NCI-H2171 treated with DMSO at 0.1 percent for 48 hours (cell line): ENCODE measurements at places on chromosomes 3 and 15.

GRCh38 chr3:190169877-190170276, 49.2 kb upstream of the P3H2 start:
- DNase-seq: no peak

- DNase-seq: no peak
These were observed 131.9 kb downstream of the EDEM1 start for GRCh38 chr3:5319454-5319853.

DNA sequence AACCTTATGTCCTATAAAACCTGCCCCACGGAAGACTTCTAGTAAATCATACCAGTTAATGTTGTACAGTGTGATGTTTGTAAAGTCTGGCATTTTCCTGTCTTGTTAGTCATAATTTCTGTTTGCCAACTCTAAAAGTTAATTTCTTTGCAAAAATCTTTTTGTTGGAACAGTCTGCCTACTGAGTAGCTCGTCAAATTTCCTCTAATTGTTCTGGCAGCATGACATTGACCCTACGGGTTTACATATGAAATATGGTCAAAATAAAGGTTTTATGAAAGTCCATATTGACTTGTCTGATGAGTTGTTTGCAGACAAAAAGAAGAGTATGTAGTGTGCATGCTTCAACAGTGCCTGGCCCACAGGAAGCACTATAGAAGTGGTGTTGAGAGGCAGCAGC, 79.8 kb upstream of the SOX2 start:
- DNase-seq: no peak

DNA sequence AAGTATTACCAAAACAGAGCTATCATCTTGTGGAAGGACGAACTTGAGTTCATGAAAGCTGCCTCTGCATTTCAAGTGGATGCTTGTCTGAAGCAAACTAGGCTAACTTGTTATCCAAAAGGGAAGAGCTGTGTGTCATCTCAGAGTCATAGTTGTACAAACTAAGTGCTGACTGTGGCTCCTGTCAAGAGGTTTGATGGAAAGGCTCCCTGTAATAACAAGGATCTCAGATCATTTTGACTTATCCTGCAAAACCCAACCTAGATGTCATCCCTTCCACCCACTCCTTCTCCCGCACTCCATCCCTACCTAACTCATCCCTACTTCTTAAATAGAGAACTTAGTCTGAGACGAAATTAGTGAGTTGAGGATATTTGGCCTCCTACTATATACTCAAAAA, 110.8 kb downstream of the NR2E3 start:
- no peak for DNase-seq

- DNase-seq: no peak
These were observed 192.3 kb downstream of the RPLP1 start for GRCh38 chr15:69644876-69645275.

DNA sequence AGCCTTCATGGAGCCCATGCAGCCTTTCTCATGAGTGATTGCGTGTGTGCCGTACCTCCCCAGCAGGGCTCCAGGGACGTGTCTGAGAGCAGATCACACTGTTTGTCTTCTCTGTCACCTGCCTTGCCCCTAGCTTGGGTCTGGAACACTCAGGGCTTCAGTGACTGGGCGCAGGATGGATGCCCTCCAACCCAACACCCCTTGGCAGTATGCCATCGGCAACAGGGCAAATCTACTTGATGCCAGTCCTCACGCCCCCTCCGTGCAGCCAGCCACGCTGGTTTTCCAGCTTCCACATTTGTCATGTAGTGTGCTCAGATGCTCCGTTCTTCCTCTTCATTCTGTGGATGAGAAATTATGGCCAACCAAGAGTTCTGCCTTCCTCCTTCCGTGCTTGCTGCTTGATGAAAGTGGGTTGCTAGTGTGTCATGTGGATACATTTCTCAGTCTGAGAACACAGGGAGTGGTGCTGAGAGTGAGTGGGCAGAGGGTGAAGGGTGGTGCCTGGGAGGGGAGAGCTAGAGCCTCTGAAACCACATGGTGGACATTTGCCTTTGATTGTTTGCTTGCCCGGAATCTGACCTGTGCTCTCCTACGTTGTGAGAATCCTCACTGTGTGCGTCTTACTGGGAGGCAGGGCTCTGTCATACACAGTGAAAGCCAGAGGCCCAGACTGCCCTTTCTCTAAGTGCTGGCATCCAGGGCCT, 97.2 kb downstream of the FAM43A start:
- DNase-seq: no peak

DNA sequence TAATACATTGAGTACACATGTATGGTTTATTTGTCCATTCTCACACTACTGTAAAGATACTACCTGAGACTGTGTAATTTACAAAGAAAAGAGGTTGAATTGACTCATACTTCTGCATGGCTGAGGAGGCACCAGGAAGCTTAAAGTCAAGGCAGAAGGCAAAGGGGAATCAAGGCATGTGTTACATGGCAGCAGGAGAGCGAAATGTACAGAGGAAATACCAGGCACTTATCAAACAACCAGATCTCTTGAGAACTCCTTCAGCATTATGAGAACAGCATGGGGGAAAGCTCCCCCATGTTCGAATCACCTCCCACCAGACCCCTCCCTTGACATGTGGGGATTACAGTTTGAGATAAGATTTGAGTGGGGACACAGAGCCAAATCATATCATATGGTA, 666.3 kb downstream of the ZBBX start:
- DNase-seq: no peak

GRCh38 chr3:87246662-87247429, 19.7 kb downstream of the CHMP2B start:
- no peak for DNase-seq

DNA sequence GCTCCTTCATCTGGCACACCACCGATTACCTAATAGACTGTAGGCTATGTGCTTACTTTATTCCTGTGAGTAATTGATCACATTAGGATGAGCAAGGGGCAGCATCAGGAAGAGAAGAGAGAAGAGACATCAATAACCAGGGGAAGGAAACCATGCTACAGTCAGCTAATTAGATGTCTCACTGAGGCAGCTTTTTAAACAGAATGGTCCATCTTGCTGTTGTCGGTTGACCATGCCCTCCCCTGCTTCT, 278.4 kb downstream of the RPLP1 start:
- DNase-seq: no peak

DNA sequence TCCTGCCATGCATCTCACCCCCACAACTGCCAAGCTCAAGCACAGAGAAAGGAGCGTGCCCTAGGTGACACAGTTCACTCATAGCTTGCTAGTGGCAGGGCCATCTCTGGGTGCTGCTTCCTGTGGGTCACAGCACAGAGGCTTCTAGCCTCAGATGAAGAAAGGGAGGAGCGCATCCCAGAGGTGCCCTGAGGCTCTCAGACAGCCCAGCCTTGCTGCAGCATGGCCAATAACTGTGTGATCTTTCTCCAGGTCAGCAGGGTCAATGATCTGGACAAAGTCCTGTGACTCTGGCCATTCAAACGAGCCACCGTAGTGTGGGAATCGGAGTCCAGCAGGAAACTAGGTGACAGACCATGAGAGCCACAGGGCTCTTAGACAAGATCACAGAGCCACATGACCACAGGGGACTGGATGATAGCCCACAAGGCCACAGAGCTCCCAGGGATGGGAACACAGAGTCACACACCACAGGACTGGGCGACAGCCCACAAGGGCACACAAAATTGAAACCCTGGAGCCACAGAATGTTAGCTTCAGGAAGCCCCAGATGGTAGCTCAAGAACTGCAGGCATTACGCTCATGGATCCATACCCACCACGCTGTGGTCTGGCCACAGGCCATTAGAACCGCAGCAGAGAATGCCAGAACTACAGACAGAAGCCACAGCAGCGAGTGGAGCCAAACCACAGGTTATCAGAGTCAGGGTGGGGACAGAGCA, 25.9 kb upstream of the GRIP2 start:
- DNase-seq: no peak

DNA sequence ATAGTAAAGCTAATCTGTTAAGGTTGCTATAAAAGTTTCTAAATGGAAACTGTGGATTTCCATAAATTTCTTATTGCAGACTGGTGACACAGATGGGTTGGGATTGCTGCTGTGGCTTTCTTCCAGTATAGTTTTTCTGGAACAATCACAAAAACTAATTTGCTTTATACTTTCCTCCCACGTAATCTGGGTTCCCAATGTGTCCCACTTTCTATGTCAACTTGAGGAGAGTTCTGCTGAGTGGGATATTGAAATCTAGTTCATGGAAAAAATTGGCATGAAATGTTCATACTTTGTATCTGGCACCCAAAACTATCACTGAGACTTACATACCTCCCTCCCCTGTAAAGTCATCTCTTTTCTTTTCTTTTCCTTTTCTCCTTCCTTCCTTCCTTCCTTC, 126.8 kb downstream of the TGFBR2 start:
- DNase-seq: no peak

GRCh38 chr3:67804089-67804488, 149.7 kb upstream of the SUCLG2 start:
- no peak for DNase-seq

DNA sequence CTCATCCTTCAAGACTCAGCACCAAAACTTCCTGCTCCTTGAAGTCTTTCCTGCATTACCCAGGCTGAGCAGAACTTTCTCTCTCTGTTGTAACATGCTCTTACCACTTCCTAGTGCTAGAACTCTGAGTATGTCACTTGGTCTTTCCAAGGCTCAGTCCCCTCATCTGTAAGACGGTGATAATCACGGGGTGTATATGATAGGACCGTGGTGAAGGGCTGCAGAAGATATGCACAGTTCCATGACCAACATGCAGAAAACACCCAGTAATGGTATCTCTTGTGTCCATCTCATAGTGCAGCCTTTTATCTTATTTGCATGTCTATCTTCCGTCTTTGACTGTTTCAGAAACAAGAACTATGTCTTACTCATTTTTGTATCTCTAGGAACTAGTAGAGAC, 154.5 kb downstream of the ZNF621 start:
- DNase-seq: no peak

GRCh38 chr3:118988198-118989130, 46.2 kb downstream of the IGSF11 start:
- DNase-seq: no peak

DNA sequence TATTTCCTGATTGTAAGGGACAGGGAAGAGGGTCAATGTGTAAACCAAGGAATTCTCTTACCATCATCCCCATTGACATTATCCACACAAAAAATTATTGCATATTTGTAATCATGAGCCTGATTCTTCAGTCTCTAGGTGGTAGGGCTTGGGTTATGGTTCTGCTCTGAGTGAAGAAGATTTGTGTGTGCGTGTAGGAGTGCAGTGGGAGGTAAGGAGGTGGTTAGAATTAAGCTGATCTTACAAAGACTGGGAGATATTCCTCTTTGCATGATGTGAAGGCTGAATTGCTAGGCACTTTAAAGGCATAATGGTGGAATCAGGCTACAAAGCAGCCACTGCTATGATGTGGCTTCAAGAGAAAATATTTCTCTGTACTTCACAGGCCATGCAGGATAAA, 23.0 kb upstream of the MINDY4B start:
- DNase-seq: no peak

- DNase-seq: no peak
These were observed 66.7 kb downstream of the MYLK start for GRCh38 chr3:123817413-123817812.

- peak; percentile 62 for DNase-seq
These were observed 34.9 kb downstream of the DCLK3 start for GRCh38 chr3:36729204-36730056.

DNA sequence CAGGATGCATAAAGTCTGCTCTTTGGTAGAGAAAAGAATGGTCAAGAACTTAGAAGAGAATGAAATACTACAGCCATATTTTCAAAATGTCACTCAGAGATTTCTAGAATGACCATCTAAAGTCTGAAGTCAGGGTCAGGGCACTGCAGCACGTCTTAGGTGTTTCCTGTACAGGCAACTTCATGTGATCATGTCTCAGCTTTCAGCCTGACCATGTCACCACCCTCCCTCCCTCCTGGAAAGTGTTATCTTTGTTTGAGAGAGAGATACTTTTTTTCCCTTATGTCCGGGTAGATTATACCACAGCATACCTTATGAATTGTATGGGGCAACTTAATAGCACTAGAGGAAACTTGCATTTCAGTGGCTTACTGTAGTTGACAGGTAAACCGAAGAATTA, 558.0 kb upstream of the TGFBR2 start:
- no peak for DNase-seq

DNA sequence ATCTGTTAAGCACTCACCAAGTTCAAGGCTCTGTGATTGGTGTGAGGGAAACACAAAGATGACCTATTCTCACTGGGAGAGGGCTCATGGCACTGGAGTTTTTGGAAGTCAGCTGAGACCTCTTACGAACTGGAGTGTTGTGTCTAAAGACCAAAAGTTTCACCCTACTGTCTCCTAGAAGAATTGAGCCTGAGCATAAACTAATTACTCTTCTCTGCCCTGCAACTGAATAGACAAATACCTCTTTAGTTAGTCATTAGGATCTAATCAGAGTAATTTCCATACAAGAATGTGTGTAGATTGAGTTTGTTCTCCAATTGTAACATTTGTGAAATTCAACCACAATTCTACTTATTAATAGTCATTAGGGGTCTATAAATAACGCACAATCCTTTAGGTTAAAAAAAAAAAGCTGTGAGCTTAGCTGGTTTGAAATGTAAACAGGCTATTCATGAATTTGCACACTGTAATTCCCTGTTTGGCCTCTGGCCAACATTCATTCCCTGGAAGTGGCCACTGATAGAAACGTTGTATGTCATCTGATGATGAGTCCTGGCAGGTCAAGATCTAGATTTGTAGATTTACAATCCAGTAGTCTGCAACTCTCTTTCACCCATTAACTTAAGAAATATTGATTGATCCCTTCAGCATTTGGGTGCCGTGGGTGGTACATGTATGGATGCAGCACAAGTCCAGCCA, 76.8 kb upstream of the SOX14 start:
- DNase-seq: no peak

- DNase-seq: no peak
These were observed 45.7 kb upstream of the LCTL start for GRCh38 chr15:66611257-66612053.

GRCh38 chr15:27358751-27359434, 387.9 kb downstream of the GABRG3 start:
- no peak for DNase-seq

DNA sequence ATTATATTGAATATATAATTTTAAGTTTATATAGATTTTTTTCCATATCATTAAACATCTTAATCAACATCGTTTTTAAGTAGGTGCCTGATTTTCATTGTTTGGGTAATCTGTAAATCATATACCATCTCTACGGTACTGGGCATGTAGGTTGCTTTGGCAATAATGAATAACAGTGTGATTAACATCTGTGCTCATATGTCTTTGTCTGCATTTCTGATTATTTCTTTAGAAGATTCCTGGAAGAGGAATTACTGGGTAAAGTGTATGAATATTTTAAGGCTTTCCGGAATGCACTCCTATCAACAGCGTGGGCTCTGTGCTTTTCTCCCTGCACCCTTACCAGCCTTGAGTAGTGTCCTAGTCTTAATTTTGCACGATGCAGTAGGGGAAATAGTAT, 119.8 kb upstream of the LIPC start:
- DNase-seq: no peak
